ENCODE measurements at places on chromosomes 4 and X.

GRCh38 chr4:164700471-164700870 is 53.5 kb upstream of the SMIM31 start:
- DNase-seq: no peak

DNA sequence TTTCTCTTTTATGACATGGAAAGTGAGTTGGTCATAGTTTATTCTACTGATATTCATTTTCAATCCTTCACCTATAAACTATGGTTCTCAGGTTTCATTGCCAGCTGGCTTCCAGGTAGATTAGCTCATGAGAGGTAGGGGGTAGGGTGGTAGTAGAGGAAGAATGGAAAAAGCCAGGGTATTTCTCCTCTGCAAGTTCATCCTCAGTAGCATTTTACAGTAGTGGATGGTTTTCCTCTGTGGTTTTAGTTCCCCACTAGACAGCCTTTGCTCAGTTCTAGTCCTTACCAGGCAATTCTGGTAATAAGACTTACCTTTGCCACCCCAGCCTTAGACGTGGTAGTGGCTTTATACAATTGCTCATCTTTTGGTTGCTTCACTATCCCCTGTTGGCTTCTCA is 8.9 kb upstream of the NAA11 start:
- no peak for DNase-seq

GRCh38 chrX:46036508-46036907 is 508.7 kb downstream of the ZNF674 start:
- peak; percentile 42 for DNase-seq

- peak; percentile 87 for DNase-seq
Observed at GRCh38 chr4:123480706-123481418, 84.3 kb downstream of the SPRY1 start.

DNA sequence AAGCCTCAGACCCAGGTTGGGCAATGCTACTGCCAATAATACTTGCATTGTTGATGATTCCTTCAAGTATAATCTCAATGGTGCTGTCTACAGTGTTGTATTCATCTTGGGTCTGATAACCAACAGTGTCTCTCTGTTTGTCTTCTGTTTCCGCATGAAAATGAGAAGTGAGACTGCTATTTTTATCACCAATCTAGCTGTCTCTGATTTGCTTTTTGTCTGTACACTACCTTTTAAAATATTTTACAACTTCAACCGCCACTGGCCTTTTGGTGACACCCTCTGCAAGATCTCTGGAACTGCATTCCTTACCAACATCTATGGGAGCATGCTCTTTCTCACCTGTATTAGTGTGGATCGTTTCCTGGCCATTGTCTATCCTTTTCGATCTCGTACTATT is 7.4 kb downstream of the LPAR4 start:
- DNase-seq: no peak

DNA sequence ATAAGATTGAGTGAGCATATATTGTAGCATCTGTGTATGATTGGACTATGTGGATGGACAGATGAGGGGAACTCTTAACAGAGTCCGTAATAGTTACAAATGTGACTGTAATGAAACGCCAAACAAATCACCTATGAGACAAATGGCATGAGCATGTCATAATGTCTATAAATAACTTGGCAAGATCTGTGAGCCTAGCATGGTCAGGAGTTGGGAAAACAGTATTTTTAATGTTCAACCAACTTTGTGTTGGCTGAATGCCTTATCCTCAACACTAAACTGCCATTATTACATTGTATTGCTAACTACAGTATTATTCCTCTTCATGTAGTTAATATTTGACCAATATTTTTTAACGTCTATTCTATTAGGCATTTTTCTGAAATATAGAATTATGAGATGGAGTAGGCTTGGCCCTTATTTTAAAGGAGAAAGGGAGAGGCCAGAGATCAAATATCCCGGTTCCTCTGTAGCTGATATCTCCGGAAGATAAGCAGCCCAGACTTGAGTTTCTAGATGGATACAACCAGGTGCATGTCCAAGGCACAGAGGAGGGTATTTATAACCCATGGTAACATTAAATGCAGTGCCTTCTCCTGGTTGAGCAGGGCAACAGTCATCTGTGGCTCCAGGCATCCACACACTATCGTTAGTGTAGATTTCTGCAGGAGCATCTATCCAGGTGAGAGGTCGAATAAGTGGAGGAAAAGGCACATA is 32.7 kb downstream of the PF4 start:
- DNase-seq: no peak

DNA sequence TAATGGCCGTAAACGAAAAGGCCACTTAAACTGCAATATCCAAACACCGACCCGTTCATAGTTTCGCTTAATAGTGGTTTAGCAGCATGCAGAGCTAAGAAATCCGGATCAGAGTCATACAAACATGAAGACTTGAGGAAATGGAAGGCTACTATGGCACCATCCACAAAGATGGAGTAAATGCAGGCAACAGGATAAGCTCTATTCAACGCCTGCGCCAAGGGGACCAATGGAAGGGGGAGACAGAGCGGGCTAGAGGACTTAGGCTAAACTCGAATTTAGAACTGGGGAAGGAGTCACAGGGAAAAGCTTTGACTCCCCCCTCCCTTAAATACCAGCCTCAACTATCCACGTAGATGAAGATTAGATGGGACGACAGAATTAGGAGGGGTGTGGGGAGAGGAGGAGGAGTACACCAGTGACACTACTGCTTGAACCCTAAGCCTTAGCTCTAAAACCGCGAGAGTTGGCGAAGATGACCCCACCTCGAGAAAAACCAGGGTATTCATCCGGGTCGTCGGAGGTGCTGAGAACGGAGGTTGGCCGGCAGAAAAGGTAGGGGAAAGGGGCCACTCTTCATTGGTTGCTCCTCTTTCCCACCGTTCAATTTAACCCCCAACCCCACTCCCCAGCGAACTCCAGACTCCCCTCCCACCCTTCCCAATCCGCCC is 3.5 kb downstream of the HUWE1 start:
- peak; percentile 60 for DNase-seq

DNA sequence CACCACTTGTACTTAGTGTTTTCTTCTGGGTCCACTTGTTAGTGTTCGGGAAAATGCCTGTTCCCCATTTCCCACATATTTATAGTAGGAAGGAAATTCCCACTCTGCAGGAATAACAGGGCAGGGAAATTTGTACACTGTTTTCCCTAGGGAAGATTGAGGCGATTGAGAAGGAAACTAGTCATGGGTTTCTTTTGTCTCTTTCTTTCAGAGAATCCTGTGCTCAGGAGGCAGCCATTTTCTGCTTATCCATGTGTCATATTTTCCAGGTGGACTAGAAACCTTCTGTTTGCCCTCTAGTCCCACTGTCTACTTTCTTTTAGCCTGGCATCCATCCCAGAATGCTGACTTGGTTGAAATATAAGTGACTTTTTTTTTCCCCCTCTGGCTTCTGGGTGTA is 299.1 kb upstream of the ANKRD50 start:
- DNase-seq: peak; percentile 6

- DNase-seq: peak; percentile 79
Observed at GRCh38 chr4:26238778-26239679, 81.8 kb upstream of the RBPJ start.

DNA sequence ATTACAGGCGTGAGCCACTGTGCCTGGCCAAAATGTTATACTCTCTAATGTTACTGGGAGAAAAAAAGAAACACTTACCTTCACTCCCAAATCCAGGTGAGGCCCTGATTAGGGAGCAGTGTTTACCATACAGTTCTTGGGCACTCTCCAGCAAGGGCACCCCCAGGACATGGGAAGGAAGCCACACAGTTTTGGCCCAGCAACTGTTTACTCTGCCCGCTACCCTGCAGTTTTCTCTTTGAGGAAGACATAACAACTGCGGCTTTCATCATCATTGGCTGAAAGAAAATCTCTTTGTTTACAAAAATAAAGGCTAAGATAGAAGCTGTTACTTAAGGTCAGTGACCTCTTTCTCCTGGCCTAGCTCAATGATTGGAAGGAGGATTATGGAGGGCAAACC is 145.5 kb upstream of the DUSP21 start:
- DNase-seq: no peak

GRCh38 chr4:74578329-74578728 is 133.4 kb downstream of the AREG start:
- DNase-seq: no peak

- peak; percentile 84 for DNase-seq
Observed at GRCh38 chr4:77052352-77052751, 23.4 kb downstream of the CCNI start.

- peak; percentile 68 for DNase-seq
Observed at GRCh38 chr4:104494822-104495559, at the start of gene CXXC4. TSS of gene CXXC4 (minus strand) at chr4:104494894. CDS start at chr4:104491802, 3,092 bp downstream.

- DNase-seq: no peak
Observed at GRCh38 chr4:70619288-70619687, 9.3 kb upstream of the ENAM start.

All from fibroblast of skin of right biceps (primary cell).